ENCODE measurements at places on chromosomes 5 and 9.

- no peak for DNase-seq
These were observed 62.0 kb downstream of the PSMB7 start for GRCh38 chr9:124353166-124353768.

DNA sequence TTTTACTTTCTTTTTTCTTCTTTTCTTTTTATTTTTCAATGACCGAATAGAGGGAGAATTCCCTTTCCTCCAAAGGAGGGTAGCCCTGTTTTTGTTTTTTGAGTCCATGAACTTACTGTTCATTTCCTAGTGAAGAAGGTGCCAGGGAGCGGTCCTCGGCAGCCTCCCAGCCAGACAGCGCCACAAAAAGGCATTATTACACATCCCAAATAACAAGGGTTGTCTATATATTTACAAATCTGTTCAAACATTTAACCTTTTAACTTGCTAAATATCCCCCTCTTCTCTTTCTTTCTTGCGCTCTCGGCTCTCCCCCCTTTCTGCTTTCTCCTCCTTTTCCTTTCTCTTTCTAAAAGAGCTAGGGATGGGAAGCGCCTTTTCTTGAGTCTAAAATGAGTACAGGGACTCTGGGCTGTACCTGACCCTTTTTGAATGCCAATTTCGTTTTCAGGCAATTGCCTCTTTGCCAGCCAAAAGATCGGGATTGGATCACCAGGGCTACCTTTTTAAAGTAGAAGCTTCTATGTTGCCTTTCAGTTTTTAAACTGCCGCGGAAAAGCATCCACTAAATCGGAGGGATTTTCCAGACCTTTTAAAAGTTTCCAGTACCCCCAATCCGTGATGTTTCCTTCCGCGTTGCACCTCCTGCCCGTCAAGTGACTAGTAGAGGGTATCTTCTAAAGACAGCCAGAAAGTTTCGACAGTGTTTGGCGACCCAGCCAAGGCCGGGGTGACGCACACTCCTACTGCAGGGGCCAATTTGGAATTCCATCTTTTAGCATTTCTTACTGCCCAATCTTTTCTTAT is 125.6 kb downstream of the TMEM161B start:
- DNase-seq = no peak

GRCh38 chr9:88534456-88535225 is at the start of gene NXNL2:
NXNL2 (plus strand) TSS chr9:88535178; CDS start chr9:88535435, 257 bp downstream.
- peak; percentile 63 for DNase-seq

DNA sequence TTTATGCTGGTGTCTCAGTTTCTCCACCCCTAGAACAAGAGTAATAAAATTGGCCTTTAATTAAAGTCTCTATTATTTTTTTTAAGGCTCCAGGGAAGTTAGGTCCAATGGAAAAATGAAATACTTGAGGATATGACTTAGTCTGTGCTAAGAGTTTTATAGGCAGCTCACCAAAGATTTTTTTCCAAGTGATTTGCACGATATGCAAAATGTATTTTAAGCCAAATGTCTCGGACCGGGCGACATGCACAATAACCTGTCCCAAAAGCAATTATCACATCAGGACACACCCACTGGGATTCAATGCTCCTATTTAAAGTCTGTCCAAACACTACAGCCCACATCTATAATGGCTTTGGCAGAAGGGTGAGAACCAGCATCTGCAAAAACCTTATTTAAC is 136.1 kb upstream of the ANKH start:
- DNase-seq = no peak

DNA sequence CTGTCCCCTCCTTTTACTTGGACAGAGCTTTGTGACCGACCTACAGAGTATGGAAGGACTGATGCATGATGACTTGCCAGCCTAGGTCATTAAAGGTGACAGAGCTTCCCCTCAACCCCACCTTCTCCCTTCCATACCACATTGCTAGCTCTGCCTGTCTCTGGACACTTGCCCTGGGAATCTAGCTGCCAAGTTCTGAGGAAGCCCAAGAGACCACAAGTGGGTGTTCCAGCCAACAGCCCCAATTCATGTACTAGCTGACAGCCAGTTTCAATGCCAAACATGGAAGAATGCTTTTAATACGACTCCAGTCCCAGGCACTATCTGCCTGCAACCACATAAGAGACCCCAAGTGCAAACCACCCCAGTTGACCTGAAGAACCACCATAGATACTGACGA is 477.1 kb downstream of the SPOCK1 start:
- DNase-seq = no peak

- no peak for DNase-seq
These were observed 258.5 kb downstream of the BNC2 start for GRCh38 chr9:16611983-16612382.

- no peak for DNase-seq
These were observed 3.9 kb downstream of the RASGRF2 start for GRCh38 chr5:80963966-80964481.

DNA sequence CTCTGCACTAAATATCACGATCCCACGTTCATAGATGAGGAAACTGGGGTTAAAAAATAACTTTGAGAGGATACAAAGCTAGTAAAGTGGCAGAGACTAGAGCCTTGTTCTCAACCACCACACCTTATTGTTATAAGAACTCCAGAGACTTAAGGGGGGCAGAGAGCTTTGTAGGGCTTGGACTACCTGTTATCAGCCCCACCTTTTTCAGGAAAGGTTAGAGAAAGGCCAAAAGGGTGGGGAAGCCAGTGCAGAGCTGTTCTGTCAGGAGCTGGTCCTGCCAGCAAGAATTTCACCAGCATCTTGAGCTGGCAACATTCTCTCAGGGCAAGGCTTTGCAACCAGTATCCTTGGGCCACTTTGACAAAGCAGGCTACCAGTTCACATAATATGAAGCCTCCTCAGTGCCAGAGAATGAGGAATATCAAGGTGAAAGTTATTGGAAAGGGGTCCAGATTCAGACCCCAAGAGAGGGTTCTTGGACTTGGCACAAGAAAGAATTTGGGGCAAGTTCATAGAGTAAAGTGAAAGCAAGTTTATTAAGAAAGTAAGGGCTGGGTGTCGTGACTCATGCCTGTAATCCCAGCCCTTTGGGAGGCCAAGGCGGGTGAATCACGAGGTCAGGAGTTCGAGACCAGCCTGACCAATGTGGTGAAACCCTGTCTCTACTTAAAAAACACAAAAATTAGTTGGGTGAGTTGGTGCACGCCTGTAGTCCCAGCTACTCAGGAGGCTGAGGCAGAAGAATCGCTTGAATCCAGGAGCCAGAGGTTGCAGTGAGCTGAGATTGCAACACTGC is 66.2 kb upstream of the CLINT1 start:
- DNase-seq = no peak

DNA sequence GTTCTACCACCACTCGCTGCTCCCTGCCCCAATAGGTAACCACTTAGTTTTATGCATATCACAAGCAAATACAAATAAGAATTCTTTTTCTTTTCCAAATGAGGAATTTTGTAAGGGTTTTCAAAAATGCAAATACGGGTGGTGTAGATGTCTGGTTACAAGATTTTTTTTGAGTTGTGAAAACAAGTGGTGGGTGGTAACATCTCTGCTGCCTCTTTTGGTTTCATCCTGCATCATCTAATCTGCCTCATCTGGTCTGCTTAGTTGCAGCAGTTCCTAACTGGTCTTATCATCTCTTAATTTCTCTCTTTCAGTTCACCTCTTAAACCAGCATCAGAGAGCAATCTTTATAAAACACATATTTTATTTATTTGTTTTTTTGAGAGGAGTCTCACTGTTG is 5.3 kb downstream of the NFX1 start:
- DNase-seq = no peak

DNA sequence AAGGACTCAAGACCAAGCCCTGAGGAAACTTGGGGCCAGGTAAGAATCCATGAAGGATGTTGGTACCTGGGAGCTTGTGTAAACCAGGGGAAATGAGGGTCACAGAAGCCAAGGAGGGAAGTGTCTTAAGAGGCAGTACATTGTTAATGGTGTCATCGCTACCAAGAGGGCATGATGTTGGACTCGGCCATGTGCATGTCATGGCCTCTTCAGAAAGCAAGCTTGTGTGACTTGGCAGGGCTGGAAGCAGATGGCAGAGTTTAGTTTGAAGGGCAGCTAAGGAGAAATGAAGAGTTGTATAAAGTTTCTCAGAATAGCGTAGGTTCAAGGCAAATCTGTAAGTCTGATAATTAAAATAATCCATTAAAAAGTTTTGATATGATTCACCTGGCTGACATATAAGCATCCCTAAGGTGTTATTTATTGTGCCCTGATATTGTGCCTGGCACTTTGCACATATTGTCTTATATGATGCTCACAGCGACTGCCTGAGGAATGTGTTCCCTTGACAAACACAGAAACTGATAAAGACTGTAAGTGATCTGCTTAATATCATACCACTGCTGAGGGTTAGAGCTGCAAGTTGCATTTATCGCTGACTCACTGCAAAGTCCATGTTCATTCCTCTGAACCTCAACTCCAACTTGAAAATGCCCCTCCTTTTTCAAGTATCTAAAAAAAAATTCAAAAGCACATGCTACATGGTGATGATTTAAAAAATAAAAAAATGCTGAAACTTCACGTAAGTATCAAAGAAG is 81.3 kb upstream of the PTPN3 start:
- DNase-seq = no peak

DNA sequence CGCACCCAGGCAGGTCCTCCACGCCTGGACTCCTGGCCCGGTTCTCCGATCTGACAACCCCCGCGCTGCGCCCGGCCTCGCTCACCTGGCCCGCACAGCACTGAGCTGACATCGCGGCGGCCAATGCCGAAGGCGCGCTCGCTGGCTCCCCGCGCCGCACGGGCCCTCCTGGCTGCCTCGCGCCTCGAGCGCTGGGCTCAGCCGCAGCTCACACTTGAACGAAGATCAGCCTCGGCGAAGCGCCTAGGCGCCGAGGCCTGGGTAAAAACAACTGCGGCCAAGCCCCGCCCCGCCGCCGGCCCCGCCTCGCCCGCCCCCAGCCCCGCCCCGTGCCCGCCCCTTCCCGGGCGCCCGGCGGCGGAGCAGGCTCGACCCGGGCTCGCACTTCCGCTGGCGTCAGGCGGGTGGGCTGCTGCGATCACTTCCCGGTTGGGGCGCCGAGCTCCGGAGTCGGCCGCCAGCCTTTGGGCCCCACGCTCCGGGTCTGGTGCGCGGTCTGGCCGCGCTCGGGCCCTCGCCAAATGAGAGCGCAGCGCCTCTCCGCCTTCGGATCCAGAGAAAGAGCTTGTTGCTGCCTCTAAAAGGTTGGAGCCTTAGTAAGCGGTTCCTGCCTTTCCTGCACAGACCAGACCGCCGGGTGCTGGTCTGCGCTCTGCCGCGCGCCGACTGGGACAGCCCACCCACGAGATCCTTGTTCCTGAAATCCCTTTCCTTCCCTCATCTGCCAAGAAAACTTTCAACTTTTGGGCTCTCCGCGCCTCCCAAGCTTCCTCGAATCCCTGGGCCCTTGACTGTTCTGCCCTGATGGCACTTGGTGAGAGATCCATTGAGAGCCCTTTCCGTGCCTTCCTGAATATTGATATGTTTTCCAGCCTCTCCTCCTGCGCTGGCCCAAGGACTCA is at the start of gene SERINC5:
Gene SERINC5 (minus strand): TSS at position 238 of the 902 bp plus-strand sequence. CDS start 126 bp downstream, at position 112.
- DNase-seq = peak; percentile 88

DNA sequence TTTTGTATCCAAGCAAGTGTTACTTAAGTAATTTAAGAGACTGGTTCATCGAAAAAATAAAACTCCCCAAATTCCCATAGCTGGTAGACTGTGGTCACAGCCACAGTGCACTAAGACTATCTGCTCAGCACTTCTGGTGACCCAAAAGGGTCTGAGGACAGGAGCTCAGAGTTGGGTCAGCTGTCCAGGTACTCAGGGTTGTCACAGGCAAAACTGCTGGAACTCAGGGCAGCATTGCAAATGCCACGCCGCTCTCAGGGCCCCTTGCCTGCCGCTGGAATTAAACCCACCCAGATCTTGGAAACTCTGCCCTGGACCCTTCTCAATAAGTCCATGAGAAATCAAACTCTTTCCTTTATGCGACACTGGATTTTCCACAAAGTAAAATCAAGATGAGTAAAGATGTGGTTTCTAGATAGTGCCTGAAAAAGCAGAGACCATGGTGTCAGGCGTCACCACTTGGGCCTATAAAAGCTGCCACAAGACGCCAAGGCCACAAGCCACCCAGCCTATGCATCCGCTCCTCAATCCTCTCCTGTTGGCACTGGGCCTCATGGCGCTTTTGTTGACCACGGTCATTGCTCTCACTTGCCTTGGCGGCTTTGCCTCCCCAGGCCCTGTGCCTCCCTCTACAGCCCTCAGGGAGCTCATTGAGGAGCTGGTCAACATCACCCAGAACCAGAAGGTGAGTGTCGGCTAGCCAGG is at the start of gene IL13:
Gene IL13 (plus strand): TSS at position 498 of the 705 bp plus-strand sequence. CDS start 14 bp downstream, at position 512.
- DNase-seq = peak; percentile 35

GRCh38 chr5:57174128-57174889 is 450 bp downstream of the GPBP1 start:
- peak; percentile 47 for DNase-seq

- no peak for DNase-seq
These were observed 72.9 kb upstream of the PAM start for GRCh38 chr5:102682101-102682647.

DNA sequence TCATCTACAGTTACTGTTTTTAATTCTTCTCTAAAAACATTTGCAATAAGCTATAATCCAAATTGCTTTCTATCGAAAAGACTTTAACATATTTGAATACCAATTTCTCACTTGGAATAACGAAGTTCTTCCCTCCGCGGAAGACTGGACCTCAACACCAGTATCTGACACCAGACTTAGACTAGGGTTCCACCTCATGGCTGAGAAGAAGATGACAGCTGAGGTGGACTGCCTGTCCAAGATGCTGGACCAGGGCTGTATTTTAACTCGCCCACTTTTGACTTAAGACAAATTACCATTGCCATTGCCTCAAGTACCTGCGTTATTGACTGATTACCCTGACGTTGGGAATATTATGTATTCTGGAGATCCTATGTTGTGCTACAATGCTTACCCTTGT is 34.1 kb downstream of the ZMAT2 start:
- DNase-seq = no peak

DNA sequence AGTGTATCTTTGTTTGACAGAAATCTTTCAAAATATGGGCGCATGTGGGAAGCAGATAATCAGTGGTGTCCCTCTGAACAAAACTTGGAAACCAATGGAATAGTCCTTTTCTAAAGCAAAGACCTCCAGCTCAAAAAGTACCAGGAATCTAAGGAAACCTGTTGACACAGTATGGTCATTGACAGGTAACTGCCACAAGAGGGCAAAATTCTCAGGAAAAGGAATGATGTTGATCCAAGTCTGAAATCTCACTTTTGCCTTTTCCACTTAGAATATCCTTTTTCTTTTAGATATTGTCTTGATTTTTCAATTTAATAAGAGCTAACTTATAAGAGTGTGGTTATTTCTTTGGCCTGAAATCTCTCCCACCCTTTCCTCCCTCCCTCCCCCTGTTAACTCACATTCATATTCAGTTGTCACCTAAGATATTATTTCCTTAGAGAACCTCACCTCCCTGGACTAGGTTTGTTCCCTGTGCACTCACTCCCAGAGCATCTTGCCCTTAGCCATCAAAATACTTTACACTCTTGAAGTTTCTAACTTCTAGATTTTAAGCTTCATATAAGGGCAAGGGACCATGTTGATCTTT is 59.0 kb upstream of the BARX1 start:
- DNase-seq = peak; percentile 67

GRCh38 chr9:31336386-31336785 is 1048.1 kb upstream of the ACO1 start:
- DNase-seq = no peak

DNA sequence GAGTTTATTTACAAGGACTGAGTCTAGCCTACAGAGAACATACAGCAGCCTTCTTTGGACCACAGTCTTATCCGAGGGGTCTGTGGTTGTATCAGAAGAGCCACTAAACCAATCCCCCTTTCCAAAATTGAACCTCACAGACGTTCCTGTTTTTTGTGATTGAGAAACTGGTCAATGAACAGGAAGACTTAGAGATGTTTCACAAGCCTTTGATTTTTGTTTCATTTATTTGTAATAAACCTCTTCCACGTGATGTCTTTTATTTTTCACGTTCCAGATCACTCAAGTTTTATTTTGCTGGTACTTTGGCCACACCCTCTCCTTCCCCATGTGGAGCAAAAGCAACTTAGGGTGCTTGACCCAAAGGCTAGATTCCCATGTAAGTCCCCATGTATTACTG is 16.1 kb downstream of the CCT5 start:
- no peak for DNase-seq
